ENCODE measurements at places on chromosomes 4 and X.
A peak's percentile ranks its signal among the peaks of the same experiment; 100 is the strongest.

DNA sequence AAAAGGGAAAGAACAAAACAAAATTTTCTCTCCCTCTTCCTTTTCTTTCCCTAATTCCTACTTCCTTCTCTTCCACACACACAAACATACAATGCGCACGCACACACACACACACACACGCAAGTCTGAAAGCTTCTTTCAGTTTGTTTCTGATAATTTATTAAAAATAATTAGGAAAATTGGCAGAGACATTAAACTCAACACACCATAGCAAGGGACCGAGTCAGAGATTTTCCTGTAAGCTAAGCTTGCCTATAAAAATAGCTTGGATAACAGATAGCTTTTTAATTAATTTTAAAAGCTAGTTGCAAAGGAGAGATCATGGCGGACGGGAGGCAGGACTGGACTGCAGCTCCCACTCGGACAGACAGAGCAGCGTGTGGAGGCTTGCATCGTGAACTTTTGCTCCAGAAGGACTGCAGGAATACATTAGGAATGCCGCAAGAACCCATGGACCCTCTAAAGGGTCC lies 92.6 kb upstream of the MAPK10 start:
- peak overlapping the region; percentile 89 for H3K27ac ChIP-seq
- DNase-seq = peak; percentile 38
- H3K27me3 ChIP-seq = no peaks in the 10 kb centered on the region

DNA sequence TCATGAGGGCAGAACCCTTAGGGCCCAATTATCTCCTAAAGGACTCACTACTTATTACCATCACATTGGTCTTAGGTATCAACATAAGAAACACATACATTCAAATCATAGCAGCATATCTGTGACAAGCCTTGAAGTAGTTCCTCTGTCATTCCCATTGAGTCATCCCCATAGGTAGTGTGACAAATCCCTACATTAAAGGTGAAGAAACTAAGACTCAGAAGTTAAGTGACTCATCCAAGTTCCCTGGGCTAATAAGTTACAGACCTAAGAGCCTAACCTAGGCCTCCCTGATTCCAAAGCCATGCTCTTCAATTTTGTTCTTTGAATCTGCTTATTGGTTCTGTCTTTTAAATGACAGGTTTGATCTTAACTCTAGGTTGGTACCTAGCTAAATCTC lies 58.2 kb downstream of the CD38 start:
- no peak overlapping the region for H3K4me3 ChIP-seq
- H3K4me1 ChIP-seq = no peaks in the 10 kb centered on the region
- no peak overlapping the region for H3K27ac ChIP-seq
- H3K27me3 ChIP-seq = peaks cover 9% of the 10 kb centered on the region
- no peak for DNase-seq

GRCh38 chrX:149010853-149011224 lies 494.3 kb downstream of the IDS start:
- no peak overlapping the region for H3K4me3 ChIP-seq
- DNase-seq = no peak
- H3K36me3 ChIP-seq = no peaks in the 10 kb centered on the region
- H3K27ac ChIP-seq = no peak overlapping the region
- no peaks in the 10 kb centered on the region for H3K27me3 ChIP-seq

GRCh38 chr4:169295822-169296221 lies 25.1 kb upstream of the SH3RF1 start:
- H3K4me1 ChIP-seq = no peaks in the 10 kb centered on the region
- no peaks in the 10 kb centered on the region for H3K36me3 ChIP-seq

- DNase-seq = no peak
- no peak overlapping the region for H3K4me3 ChIP-seq
- no peaks in the 10 kb centered on the region for H3K4me1 ChIP-seq
- H3K27ac ChIP-seq = no peak overlapping the region
- H3K36me3 ChIP-seq = no peaks in the 10 kb centered on the region
Measured at GRCh38 chrX:19953145-19953544, 37.7 kb downstream of the BCLAF3 start.

GRCh38 chrX:18003876-18004275 lies 142.8 kb upstream of the RAI2 start:
- H3K4me1 ChIP-seq = no peaks in the 10 kb centered on the region
- no peak for DNase-seq
- no peak overlapping the region for H3K27ac ChIP-seq
- H3K27me3 ChIP-seq = no peaks in the 10 kb centered on the region
- H3K36me3 ChIP-seq = no peaks in the 10 kb centered on the region

GRCh38 chr4:7697343-7697742 lies 242.3 kb downstream of the AFAP1 start:
- DNase-seq = no peak
- peaks cover 6% of the 10 kb centered on the region for H3K4me1 ChIP-seq
- no peak overlapping the region for H3K4me3 ChIP-seq
- no peak overlapping the region for H3K27ac ChIP-seq

DNA sequence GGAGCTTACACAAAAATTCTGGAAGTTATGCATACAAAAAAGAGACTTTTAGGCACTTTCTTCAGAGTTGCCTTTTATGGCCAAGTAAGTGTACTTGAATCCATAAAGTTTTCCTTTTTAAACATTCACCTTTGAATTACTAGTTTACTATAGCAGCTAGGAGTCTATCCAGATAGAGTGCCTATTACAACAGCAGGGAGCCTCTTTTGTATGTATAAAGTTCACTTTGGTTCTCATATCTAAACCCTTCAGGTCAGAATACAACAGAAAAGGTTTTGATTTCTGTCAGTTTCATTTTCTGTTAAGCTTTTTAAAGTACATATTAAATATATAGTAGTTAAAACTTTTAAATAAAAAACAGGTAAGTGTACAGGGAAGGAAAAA lies 51.4 kb upstream of the IL13RA1 start:
- H3K27me3 ChIP-seq = no peaks in the 10 kb centered on the region
- no peaks in the 10 kb centered on the region for H3K4me1 ChIP-seq
- H3K27ac ChIP-seq = no peak overlapping the region
